Stimulated activated CD4-positive, alpha-beta T cell treated with anti-CD3 and anti-CD28 coated beads, Interleukin-4, amount 100 ng/mL, for 1 hour (primary cell): ENCODE measurements at places on chromosomes 5 and 9.

GRCh38 chr5:117801583-117801982 is 1186.8 kb downstream of the DTWD2 start:
- DNase-seq = no peak

DNA sequence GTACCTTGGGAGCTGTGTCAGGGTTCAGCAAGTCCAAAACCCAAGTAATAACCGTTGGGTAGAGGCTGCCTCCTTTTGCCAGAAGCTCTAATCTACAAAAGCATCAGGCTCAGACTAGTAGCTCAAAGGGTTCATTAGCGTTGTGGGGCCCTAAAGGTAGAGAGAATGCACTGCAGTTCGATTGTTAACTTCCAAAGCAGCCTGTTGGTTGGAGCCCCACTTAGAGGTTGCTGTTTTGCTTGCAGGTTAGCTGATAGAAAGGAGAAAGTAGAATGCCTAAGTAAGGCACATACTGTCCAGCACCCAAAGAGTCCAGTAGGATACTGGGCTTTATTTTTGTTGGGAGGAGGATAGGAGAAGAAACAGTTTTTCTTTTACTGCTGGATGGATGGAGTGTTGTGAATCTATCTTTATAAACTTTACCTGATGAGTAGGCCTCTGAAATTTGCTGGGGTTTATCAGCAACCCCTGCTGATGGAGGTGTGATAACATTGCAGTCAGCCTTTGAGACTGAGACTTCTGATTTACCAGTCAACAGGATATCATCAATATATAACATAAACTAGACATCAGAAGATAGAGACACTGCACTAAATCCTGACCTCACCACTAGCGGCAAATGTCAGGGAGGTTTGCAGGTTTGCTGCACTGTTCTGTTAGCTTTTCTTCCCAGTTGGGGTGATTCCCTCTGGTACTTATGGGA is 34.8 kb downstream of the ZNF131 start:
- DNase-seq = no peak

DNA sequence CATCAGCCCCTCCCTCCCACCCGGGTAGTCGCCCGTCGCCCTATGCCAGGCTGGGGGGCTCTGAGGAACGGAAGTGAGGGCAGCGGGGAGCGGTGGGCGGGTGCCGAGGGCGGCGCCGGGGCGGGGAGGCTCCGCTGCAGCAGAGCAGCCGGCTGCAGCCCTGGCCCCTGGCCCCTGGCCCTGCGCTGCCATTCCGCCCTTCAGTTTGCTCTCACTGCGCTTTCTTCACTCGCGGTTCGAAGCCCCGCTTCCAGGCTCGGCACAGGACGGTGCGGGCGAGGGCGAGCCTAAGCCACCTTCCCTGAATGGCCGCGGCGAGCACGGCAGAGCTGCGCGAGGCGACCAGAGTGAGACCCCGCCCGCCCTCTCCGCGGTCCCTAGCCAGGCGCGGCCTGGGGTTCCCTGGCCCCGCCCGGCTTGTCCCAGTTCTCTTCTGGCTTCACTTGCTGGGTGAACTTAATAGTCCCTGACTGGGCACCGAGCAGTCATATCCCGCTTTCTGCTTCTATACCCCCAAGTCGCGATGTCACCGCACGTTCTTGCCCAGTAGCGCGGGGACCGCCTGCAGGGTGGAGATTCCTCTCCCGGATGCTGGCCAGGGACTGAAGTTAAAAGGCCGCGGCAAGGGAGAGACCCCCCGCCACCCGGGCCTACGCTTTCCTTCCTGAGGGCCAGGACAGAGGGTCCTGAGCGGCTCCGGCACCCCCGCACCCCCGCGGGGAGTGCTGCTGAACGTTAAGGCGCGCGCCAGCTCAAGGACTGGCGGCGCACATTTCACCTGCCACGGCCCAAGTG is 623 bp upstream of the TRIM36 start:
- peak; percentile 8 for DNase-seq

DNA sequence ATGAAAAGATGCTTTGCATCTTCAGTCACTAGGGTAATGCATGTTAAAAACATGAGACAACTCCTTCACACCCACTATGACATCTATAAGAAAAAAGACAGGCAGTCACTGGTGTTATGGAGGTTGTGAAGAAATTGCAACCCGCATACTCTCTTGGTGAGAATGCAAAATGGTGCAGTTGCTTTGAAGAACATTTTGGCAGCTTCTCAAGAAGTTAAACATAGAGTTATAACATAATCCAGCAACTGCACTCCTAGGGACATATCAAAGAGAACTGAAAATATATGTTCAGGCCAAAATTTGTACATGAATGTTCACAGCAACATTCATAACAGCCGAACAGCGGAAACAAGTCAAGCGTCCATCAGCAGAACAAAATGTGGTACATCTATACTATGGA is 46.3 kb upstream of the TBC1D9B start:
- no peak for DNase-seq

DNA sequence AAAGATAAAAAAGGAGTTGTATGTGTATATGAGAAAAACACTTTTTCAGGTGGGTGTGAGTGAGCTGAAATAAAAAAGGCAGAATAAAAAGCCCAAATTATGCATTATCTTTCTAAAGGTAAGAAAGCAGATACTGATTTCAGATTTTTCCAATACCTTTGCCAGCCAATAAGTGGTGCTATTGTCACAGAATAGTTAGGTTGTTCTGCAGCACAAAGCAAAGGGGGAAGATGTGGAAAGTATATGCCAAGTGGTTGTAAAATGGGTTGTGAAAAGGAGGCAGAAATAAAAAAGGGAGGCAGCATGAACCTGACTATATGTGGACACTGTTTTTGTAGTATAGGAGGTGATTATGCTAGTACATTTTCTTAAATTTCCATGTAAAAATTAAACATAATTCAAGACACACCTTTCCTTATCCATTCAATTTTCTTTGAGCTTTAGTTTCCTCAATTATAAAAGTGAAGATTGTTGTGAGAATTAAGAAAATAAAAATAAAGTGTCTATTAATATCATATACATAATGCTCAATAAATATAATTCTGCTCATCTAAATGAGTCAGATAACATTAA is 106.7 kb downstream of the SMIM15 start:
- DNase-seq = no peak

DNA sequence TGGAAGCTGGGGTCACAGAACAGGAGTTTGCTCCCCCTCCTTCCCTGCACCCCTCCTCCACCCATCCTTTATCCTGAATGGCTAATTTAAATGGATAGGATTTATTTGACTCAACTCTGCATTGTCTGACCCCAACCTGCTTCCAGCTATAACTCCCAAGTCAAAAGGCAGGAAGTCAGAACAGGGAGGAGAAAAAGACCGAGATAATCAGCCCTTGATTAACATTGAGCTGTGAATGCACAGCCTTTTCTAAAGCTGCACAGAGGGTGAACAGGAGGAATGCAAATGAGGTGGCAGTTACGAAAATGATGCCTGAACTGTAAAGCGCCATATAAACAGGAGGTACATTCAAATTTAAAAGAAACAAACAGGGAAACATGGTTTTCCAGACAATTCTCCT is 152.8 kb downstream of the SPOCK1 start:
- DNase-seq = no peak

DNA sequence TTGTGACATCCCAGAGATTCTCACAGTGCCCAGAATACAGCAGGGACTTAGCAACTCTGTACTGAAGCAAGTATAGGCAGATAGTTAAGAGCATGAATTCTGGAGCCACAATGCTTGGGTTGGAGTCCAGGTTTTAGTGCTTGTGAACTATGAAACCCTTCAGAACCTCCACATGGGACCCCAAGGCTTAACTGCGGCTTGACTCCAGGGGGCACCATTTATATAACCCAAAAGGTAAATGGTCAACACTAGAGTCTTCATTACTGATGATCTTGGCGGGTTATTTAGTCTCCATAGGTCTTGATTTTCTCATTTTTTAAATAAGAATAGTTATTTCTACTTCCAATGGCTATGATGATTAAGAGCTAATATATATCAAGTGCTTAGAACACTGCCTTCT is 390.3 kb downstream of the TAF11L14 start:
- DNase-seq = no peak

GRCh38 chr5:77065256-77065655 is 21.8 kb downstream of the ZBED3 start:
- DNase-seq = no peak

DNA sequence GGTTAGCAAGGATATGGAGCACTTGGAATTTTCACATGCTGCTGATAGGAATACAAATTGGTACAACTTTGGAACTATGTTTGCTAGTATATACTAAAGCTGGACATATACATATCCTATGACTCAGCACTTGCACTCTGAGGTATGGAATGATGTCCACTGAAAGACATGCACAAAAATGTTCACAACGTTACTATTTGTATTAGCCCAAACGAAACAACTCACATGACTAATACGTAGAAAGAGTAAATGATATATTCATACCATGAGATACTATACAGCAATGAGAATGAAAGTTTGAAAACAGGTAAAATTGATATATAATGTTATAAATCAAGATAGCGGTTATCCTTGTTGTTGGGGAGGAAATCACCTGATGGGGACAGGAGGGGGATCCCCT is 45.5 kb upstream of the CDC42SE2 start:
- DNase-seq = no peak

DNA sequence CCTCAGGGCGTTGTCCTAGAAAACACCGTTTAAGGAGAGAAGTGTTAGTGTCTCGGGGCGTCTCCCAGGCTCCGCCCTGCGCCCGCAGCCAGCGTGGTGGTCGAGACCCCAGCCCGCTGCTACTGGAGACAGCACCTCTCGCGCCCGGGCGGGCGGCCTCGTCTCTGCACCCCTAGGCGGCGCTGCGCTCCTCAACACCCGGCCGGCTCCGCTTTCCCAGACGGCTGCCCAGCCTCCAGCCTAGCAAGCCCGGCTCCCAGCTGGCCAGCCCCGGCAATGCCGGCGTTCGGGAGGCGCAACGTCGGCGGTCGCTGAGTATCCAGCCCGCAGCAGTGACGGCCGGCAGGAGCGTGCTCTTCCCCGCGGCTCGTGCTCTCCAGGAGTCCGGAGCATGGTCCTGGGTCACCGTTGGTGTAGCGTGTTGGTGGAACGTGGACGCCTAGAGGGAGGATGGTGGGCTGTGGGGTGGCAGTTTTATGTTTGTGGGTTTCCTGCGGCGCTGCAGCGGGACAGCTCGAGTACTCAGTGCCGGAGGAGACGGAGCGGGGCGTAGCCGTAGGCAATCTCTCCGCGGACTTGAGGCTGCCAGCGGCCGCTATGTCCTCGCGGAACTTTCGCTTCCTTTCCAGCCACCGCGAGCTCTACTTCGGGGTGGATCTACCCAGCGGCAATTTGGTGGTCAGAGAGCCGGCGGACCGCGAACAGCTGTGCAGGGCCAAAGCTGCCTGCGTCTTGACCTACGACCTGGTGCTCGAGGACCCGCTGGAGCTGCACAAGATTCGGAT is 536 bp downstream of the PCDHAC1 start:
- peak; percentile 28 for DNase-seq

- no peak for DNase-seq
These were observed 83.5 kb upstream of the GNAQ start for GRCh38 chr9:78115073-78115472.

DNA sequence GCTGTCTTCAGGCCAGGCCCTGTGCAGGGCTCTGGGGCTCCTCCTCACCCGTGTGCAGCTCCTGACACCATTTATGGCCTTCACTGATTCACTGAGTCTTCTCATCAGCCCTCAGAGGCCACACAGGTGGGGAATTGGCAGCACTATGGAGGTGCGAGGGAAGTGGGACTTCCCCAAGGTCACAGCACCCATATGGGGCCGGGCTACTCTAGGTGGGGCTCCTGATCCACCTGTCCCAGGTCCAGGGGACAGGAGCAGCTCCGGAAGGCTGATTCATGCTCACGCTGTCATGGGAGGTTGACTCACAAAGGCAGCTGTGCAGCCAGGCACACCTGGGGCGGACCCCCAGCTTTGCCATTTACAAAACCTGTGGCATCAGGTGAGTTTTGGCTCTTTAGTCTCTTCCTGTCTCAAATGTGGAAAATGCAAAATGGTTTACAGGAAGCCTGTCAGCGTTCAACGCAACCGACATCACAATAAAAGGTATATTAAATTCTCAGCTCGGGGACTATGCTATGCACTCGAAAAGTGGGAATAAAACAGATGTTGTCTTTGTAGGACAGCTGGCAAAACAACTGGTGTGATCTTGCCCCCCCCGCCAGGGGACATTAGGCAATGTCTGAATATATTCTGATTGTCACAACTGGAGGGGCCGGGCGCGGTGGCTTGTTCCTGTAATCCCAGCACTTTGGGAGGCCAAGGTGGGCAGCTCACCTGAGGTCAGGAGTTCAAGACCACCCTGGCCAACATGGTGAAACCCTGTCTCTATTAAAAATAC is 15.0 kb downstream of the NAIF1 start:
- no peak for DNase-seq

DNA sequence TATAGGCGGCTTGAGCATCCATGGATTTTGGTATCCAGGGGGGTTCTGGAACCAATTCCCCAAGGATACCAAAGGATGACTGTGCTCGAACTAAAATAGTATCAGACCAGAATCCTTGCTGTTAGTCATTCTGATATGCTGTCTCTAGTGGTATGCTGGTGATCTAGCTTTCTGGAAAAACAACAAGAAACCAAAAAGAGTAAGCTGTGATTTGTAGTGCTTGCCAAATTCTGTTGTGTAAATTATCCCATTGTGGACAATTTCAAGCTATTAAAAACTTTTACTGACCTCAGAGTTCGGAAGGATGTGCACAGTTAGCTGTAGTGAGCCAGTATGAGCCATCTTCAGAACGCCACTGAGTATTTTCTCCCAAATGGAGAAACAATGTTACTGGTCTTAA is 99.0 kb upstream of the FBN2 start:
- DNase-seq = no peak

DNA sequence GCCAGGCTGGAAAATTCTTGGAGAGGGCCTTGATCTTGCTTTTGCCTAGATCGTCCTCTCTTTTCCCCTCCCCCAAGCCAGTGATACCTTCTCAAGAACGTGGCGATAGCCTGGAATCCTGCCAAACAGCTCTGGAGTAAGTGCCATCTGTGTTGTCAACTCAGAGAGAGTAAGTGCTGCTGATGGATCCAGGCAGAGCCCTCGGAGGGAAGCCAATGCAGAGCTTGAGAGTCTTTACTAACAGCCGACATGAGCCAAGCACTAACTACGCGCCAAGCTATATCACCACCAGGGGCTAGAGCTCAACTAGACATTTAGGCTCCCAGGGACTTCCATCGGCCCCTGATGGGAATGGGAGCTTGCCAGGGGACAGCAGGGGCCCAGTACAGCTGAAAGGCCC is 17.6 kb downstream of the RAPGEF1 start:
- DNase-seq = no peak

- no peak for DNase-seq
These were observed 8.0 kb upstream of the WHRN start for GRCh38 chr9:114513055-114513958.

DNA sequence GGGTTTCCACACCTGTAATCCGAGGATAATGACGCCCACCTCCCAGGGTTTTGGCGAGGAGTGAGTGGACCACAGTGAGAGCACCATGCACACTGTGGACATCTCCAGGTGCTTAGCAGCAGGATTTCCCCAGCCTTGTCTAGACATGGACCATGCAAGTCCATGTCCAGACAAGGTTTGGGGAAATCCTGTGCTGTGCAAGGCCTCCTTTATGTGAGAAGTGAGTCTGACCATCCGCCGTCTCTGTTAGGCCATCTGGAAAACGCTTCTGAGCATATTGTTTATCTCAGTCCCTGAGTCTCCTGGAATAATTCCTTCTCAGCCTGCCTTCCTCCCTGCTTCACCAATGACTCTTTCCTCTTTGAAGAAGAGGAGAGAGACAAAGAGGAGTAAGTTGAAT is 26.2 kb upstream of the TNFAIP8 start:
- DNase-seq = no peak

GRCh38 chr5:96930058-96930457 is 5.8 kb upstream of the LNPEP start:
- DNase-seq = no peak
